ENCODE measurements at places on chromosomes 13 and 19. TPM values are rescaled to one million over a fixed set of nuclear protein-coding genes. Genes with fewer than 3 reads are reported as not detected.
A peak's percentile ranks its signal among the peaks of the same experiment; 100 is the strongest.

The SACS gene
- 29.9 TPM for total RNA-seq

GRCh38 chr13:50838031-50838430 is 5.5 kb downstream of the DLEU7 start:
- H3K4me1 ChIP-seq, result no peaks in the 10 kb centered on the region
- H3K36me3 ChIP-seq, result no peaks in the 10 kb centered on the region
- peaks cover 26% of the 10 kb centered on the region for H3K27me3 ChIP-seq
- no peak overlapping the region for H3K27ac ChIP-seq

DNA sequence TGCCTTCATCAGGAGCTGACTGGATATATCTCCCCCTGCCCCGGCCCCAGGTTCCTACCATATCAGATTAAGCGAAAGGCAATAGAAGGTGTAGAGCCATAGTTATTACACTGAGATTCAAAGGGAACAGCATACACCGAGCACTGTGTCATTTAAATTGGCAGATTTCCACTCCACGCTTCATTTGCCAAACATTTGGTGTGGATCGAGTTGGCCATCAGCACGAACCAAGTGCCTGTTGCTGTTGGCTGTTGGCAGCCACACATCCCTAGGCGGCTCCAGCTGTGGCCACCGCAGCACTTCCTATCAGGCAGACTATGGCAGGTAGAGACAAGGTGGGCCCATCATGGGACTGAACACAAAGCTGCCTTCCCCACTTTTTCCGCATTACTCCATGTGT is 115.8 kb downstream of the CCNA1 start:
- H3K4me3 ChIP-seq, result no peak overlapping the region
- H3K36me3 ChIP-seq, result no peaks in the 10 kb centered on the region
- no peak for DNase-seq
- H3K4me1 ChIP-seq, result no peaks in the 10 kb centered on the region
- no peaks in the 10 kb centered on the region for H3K27me3 ChIP-seq
- H3K27ac ChIP-seq, result no peak overlapping the region

The EFNA2 gene
- total RNA-seq, result 11.0 TPM

The ABHD13 gene
- 17.8 TPM for total RNA-seq

DNA sequence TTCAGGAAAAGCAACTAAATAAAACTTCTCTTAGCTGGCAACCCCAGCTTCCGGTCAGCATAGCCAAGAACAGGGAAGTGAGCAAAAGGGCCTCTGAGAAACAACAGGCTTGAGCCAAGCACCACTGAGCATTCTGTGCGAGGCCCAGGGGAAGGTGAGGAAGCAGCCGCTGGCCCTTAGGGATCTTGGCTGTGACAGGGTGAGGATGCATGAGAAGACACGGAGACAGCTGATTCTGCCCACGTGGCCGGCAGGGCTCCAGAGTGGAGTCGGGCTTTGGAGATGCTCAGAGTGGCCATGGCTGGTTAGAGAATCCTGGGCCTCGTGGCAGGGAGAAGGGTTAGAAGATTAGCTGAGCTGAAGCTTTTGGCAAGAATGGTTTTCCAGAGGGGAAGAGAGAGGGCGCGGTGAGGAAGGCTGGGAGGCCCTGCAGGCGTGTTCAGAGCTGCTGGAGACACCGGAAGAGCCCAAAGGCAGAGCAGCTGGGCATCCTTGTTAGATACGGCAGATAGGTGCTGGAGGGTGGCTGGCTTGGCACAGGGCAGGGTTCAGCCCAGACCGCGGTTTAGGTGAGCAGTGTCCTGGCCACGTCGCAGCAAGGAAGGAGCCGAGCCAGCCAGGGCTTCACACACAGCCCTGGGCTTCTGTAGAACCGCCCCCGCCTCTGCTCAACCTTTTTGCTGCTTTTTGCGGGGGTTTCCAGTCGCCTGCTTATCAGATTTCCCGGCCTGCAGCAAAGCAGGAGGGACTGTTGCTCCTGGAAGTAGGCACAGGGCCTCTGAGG is 17.3 kb downstream of the UPF1 start:
- H3K4me1 ChIP-seq, result peaks cover 16% of the 10 kb centered on the region
- no peak for DNase-seq
- H3K27ac ChIP-seq, result peak overlapping the region; percentile 43
- no peak overlapping the region for H3K4me3 ChIP-seq

The ZNF471 gene
- 1.8 TPM for total RNA-seq

DNA sequence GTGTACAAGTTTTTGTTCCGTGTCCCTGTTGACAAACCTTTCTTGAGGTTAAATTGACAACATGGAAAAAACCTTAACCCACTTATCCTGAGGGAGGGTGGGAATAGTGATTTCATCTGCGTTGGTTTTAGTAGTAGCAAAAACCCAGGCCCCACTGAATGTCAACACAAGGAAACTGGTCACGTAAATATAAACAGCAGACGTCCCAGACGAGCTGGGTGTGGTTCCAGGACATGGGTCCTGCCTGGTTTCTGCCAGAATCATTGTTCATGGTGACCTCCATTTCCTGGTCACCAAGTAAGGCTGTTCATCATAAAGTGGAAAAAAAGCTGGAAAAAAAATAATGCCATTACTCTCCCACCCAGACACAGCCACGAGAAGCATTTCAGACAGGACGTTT is 16.9 kb upstream of the F2RL3 start:
- no peaks in the 10 kb centered on the region for H3K36me3 ChIP-seq
- no peak for DNase-seq
- H3K27me3 ChIP-seq, result no peaks in the 10 kb centered on the region
- no peaks in the 10 kb centered on the region for H3K4me1 ChIP-seq
- no peak overlapping the region for H3K4me3 ChIP-seq
- H3K27ac ChIP-seq, result no peak overlapping the region

DNA sequence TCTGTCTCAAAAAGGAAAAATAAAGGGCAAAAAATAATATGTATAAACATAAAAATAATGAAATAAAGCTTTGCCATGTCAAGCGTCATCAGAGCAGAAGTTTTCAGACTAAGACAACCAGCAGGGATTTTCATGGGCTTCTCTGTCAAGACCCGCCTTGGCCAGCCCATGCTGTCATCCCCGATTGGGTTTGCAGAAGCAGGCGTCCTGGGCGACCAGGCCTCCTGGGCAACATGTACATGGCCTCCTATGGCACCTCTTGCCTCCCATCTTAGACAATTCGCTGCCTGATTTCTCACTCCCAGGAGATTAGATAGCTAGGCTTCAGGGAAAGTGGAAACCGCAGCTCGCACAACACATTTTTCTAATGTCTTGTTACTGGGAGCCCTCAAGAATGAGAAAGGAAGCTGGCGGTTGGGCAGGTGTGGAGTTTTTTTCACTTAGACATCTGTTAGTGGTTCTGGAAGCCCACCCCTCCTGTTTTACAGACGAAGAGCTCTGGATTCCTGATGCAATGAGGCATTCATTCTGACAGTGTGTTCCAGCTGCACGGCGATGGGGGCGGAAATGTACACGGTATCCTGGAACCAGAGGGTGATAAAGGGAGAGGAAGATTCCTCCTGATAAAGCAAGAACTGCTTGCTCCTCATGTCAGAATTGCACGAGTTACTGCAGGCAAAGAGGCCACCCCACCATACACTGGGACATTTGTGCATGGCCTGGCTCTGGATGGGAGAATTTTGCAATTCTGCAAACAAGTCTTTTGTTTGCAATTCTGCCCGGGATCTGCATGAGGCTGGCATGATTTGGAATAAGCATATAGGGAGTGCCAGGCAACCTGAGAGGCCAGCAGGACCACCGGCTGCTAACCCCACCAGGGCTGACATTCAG is 47.4 kb upstream of the KATNAL1 start:
- no peak overlapping the region for H3K27ac ChIP-seq
- no peaks in the 10 kb centered on the region for H3K36me3 ChIP-seq
- H3K4me1 ChIP-seq, result peaks cover 3% of the 10 kb centered on the region
- no peak overlapping the region for H3K4me3 ChIP-seq
- DNase-seq, result peak; percentile 19

GRCh38 chr13:84823528-84823927 is 941.3 kb upstream of the SLITRK1 start:
- H3K27ac ChIP-seq, result no peak overlapping the region
- no peaks in the 10 kb centered on the region for H3K36me3 ChIP-seq
- no peak for DNase-seq
- no peaks in the 10 kb centered on the region for H3K27me3 ChIP-seq
- H3K4me1 ChIP-seq, result no peaks in the 10 kb centered on the region
- no peak overlapping the region for H3K4me3 ChIP-seq

DNA sequence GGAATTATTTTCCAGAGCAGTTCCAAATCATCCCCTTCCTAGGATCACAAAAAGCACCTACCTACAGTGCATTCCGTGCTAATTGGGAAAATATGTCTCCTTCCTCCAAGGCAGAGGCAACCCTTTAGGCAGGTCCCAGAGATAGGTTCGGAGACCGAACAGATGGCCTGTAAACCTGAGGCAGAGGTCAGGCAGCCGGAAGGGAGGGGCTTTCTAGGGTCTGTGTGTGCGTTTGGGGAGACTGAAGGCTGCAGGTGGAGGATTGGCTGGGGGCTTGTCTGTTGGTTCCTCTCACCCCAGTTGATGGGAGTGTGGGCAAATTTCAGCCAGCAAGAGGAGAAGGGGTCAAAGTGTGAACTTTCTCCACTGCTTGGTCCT is 7.1 kb downstream of the KCNN4 start:
- H3K27ac ChIP-seq, result no peak overlapping the region
- no peak overlapping the region for H3K4me3 ChIP-seq
- H3K4me1 ChIP-seq, result peaks cover 17% of the 10 kb centered on the region

DNA sequence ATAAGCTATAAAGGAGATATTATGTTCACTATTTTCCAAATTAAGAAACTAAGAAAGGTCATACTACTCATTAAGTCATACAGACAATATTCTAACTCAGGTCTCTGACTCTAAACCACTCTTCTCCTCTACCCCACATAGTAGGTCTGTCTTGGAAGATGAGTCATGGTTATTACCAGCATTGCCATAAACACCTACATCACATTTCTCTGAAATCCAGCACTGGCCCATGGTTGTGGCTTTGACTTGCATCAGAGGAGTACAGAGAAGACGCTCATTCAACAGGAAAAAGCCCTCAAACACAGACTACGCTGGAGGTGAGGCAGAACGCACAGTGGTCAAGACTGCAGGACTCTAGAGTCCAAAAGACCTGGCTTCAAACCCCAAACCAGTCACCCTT is 476.8 kb downstream of the COG6 start:
- no peaks in the 10 kb centered on the region for H3K36me3 ChIP-seq
- no peaks in the 10 kb centered on the region for H3K27me3 ChIP-seq
- no peak overlapping the region for H3K27ac ChIP-seq
- no peak for DNase-seq

GRCh38 chr13:60627071-60627686 is 230.2 kb downstream of the TDRD3 start:
- H3K27me3 ChIP-seq, result no peaks in the 10 kb centered on the region
- DNase-seq, result peak; percentile 70
- H3K4me3 ChIP-seq, result no peak overlapping the region
- no peaks in the 10 kb centered on the region for H3K36me3 ChIP-seq

DNA sequence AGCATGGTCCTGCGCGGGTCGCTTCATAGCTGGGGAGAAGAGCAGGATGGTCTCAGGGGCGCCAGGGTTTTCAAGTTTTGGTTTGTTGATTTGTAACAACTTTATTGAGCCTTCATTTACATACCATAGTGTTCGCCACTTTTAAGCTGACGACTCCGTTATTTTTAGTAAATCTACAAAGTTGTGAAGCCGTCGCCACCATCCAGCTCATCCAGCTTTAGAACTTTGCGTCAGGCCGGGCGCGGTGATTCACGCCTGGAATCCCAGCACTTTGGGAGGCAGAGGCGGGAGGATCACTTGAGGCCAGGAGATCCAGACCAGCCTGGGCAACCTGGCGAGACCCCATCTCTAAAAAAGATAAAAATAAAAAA is 404 bp downstream of the C19orf44 start:
- H3K4me1 ChIP-seq, result peaks cover 4% of the 10 kb centered on the region
- H3K4me3 ChIP-seq, result peak overlapping the region; percentile 41
- no peak overlapping the region for H3K27ac ChIP-seq
- no peak for DNase-seq

DNA sequence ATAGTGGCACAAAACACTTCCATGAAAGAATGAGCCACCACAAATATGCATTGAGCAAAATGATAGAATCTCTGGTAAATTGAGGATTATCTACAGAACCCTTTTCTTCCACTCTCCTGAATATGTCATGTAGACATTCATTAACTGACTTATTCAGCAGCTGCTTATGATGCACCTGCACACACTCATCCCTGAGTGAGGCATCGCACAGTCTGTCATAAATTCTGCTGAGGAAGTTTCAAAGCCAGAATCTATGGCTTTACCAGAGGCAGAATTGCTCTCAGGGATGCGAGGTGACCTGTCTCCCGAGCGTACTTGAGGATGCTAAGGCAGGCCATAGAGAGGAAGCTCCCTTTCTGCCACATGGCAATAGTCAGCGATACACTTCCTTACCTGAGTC is 1090.2 kb downstream of the UQCRFS1 start:
- no peak overlapping the region for H3K27ac ChIP-seq
- no peaks in the 10 kb centered on the region for H3K36me3 ChIP-seq
- no peaks in the 10 kb centered on the region for H3K27me3 ChIP-seq

The PLPPR3 gene
- total RNA-seq, result 7.6 TPM

GRCh38 chr19:24048261-24048660 is 38.7 kb upstream of the ZNF254 start:
- no peaks in the 10 kb centered on the region for H3K36me3 ChIP-seq
- H3K4me3 ChIP-seq, result no peak overlapping the region
- no peak for DNase-seq
- H3K4me1 ChIP-seq, result no peaks in the 10 kb centered on the region
- no peak overlapping the region for H3K27ac ChIP-seq
- H3K27me3 ChIP-seq, result no peaks in the 10 kb centered on the region

DNA sequence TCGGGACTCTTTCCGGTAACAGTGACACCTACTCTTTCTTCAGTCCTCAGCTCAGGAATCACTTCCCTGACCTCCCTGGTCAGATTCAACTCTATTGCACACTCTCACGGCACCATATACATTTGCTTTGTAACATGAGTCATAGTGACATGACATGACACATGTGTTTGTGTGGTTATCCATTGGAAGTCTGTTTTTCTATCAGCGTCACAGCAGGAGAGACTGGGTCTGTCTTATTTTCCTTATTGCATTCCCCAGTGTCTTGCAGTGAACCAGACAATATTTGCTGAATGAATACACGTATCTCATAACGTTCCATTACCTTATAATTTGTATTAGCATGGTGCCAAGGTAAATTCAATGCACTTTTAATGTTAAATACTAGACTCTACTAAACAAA is 102.0 kb downstream of the DCLK1 start:
- H3K36me3 ChIP-seq, result no peaks in the 10 kb centered on the region
- H3K27me3 ChIP-seq, result no peaks in the 10 kb centered on the region
- no peaks in the 10 kb centered on the region for H3K4me1 ChIP-seq
- DNase-seq, result no peak
- H3K4me3 ChIP-seq, result no peak overlapping the region

GRCh38 chr13:53250272-53250875 is 221.8 kb downstream of the OLFM4 start:
- DNase-seq, result peak; percentile 90
- H3K4me1 ChIP-seq, result no peaks in the 10 kb centered on the region
- H3K27me3 ChIP-seq, result peaks cover 2% of the 10 kb centered on the region
- no peak overlapping the region for H3K27ac ChIP-seq
- no peak overlapping the region for H3K4me3 ChIP-seq

GRCh38 chr19:20107301-20107700 is 29.5 kb downstream of the ZNF90 start:
- no peaks in the 10 kb centered on the region for H3K27me3 ChIP-seq
- no peak for DNase-seq
- no peaks in the 10 kb centered on the region for H3K36me3 ChIP-seq
- no peak overlapping the region for H3K27ac ChIP-seq
- H3K4me3 ChIP-seq, result no peak overlapping the region
- no peaks in the 10 kb centered on the region for H3K4me1 ChIP-seq

All from hepatocyte (in vitro differentiated cells).